ENCODE measurements at places on chromosomes 6 and 20.

GRCh38 chr6:3081960-3082359 lies 13.7 kb downstream of the RIPK1 start:
- no peak for DNase-seq

DNA sequence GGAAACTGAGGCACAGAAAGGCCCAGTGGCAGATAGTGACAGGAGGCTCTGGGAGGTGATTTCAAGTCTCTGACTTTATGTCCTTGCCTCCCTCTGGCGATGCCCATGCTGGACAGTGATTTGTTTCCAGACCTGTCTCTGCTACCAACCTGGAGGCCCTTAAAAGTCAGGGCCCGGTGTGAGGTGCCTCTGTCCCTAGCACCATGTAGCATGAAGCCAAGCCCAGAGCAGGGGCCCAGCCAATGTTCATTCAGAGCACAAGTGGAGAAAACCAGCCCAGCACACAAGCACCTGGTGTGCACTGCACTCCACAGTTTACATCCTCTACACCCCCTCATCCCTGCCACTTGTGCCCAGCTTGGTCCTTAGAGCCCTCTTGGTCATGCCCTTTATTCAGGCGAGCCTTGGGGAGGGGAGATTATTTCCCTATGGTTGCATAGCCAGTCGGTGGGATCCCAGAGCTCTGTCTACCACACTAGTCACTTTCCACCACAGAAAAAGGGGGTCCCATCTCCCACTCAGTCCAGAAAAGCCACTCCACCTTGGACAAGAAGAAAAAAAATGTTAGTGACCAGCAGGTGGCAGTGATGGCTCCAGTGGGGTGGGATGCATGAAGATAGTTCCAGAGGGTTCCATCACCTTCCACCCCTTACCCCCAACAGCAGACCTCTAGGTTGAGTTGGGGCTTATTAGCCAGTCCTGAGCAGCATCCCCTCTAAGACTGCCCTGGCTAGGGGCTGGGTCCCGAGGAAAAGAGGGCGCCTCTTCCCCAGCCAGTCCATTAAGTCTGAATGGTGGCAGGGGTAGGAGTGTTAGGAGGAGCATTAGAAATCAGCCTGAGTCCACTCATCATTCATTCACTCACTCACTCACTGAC lies 30.9 kb downstream of the KIAA1755 start:
- DNase-seq = peak; percentile 34

DNA sequence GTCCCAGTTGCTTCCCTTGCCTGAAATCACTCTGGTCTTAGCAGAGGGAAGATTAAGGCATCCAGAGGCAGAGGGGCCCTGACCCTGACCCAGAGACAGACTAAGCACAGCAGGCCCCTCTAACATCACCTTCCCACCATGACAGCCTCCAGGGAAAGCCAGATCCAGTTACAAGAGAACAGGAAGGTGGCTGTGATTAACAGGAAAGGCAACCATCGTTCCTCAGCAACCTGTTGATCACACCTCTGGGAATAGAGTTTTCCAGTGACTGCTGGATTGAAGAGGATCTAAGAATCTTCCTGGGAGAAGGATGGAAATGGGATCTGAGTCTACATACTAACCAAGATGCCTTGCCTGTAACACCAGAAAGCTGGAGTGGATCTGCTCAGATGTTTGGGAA lies 5.2 kb upstream of the TREM1 start:
- no peak for DNase-seq

- DNase-seq = no peak
Observed at GRCh38 chr6:168517742-168518347, 76.9 kb downstream of the SMOC2 start.

GRCh38 chr6:109447878-109448555 lies 7.5 kb downstream of the SMPD2 start:
- DNase-seq = no peak

DNA sequence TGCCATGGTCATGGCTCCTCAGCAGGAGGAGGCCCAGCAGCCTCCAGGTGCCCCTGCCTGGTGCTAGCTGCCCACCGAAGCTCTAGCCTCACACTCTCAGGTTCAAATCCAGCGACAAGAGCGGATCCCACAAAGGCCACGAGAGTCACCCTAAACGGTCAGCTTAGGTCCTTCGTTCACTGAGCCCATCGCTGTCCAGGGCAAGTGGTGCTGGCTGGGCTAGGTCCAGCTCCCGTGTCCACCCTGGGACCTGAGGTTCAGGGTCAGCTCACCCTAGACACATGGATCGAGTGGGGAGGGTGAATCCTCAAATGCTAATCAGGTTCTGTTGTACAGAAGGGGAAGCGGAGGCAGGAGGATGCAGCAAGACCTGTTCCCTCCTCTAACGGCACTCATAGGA lies 171.9 kb upstream of the SULF2 start:
- no peak for DNase-seq

GRCh38 chr20:17708675-17709360 lies 9.1 kb downstream of the BANF2 start:
- no peak for DNase-seq

- DNase-seq = peak; percentile 74
Observed at GRCh38 chr6:53943395-53943794, 148.6 kb downstream of the LRRC1 start.

DNA sequence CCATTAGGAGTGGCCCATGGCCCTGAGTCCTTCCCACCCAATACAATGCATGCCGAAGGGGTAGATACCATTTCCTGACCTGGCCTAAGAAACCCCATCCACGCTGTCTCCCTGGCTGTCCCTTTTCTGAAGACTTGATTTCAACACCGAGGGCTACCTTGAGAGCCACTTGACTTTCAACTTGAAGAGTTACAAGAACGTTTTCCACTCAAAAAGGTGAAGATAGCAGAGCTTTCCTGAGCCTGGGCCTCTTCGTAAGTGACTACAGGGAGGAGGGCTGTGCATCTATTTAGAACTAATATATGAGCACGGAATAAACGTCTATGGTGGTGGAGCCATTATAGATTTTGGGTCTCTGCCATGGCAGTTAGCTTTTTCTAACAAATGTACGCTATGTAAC lies 14.4 kb upstream of the PPP1R14C start:
- DNase-seq = no peak

DNA sequence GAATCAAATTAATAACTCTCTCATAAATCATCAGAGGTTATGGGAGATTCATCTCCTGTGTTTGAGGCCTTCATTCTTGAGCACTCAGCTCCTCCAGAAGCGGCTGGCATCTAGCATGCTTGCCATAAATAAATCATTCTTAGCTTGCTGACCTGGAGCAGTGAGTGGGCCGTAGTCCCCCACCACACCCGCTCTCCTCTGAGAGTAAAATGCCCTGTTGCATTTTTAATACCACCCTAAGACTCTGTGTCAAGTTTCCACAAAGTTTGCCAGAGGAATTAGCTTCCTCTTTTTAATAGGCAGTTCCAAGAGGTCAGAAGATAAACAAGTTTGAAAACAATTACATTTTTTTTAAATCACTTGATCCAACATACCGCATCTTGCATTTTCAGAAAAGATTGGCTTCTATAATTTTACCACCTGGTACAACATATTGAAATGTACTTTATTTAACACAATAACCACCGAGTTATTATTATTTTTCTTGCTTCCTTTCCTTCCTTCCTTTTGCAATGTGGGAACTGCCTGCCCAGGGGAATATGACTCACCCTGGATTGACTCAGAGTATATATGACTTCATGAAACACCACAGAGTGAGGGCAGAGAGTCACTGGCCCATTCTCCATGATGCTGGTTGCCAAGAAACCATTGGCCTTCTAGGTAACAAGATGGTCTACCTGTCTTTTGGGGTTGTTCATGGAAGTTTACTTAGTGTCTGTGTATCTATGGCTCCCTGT lies 29.4 kb upstream of the CLIC5 start:
- no peak for DNase-seq

GRCh38 chr20:63167026-63167917 lies 48.7 kb downstream of the YTHDF1 start:
- DNase-seq = no peak

GRCh38 chr6:98800866-98801265 lies 33.5 kb upstream of the POU3F2 start:
- no peak for DNase-seq

DNA sequence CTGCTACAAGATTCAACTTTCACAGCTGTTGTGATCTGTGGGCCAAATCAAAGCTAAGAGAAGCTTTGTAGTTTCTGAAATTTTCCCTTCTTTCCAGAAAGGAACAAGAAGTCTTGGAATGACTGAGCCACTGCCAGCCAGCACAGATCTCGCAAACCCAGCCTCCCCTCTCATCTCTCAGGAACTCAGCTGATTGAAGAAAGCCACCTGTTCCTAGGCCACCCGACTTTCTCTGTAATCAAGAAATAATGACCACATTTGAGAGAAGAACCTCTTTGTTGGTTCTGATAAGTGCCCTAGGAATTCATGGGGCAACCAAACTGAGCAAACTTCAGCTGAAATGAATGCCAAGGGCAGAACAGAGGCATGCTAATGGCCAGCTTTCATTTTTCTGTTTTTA lies 61.7 kb downstream of the HDGFL1 start:
- DNase-seq = peak; percentile 68

DNA sequence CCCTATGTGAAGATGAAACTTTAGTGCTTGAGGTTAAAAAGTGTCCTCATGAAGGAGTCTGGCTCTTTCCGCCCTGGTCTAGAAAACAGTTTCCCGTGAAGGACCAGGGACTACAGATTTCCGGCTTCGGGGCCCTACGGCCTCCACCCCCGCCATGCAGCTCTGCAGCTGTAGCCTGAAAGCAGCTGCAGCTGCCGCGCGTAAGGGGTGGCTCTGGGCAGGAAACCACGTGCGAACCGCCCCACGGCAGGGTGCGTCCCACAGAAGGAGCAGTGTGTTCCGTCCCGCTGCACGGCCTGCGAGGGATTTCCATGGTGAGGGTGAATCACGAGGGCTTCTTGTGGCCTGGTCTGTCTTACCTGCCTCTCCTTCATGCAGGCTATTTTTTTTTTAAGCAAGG lies 117.0 kb downstream of the ERMARD start:
- DNase-seq = no peak

DNA sequence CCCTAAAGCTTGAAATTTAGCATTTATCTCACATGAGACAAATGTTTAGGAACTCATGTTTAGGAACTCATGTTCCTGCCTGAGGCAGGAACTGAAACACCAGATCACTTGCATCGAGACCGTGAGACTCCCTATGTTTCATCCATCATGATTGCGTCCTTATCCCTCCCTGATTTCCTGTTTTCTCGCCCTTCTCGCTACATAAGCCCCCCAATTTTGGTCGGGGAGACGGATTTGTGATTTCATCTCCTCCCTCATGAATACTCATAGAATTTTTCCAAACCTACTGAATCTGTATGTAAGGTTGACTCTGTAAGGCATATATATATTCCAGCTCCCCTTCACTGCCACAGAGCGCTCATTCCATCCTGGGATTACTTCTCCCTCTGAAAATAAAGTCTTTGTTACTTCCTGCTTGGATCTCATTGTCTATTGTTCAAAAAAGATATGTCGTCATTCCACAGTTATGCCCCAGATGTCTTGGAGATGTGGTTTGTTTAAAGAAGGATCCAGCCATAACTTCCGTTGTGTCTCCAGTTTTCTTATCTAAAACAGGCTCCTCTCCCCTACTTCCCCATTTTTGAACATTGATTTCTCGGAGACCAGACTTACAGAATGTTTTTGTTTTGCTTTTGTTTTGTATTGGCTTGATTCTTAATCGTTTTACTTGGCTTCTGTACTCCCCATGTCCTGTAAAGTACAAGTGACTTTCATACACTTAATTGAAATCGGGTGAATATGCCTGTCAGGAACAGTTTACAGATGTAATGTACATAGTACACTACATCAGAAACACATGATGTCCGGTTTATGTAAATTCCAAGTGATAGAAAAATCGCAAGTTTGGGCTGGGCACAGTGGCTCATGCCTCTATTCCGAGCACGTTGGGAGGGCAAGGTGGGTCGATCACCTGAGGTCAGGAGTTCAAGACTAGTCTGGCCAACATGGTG lies 118.7 kb downstream of the HFE start:
- no peak for DNase-seq

DNA sequence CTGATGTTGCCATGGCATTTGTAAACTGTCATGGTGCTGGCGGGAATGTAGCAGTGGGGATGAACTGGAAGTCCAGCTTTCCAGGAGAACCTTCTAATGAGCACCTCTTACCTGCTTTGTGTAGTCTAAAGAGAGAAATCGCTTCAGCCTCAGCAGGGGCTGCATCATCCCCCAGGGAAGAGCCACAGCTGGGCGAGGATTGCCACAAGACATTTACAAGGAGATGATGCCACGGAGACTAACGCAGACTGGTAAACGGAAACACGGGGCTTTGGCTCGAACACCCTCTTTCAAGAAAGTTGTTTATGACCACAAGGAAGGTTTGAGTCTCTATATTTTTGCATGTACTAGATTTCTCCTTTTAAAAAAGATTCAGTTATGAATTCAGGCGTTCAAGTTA lies 72.9 kb downstream of the CDH26 start:
- DNase-seq = no peak

DNA sequence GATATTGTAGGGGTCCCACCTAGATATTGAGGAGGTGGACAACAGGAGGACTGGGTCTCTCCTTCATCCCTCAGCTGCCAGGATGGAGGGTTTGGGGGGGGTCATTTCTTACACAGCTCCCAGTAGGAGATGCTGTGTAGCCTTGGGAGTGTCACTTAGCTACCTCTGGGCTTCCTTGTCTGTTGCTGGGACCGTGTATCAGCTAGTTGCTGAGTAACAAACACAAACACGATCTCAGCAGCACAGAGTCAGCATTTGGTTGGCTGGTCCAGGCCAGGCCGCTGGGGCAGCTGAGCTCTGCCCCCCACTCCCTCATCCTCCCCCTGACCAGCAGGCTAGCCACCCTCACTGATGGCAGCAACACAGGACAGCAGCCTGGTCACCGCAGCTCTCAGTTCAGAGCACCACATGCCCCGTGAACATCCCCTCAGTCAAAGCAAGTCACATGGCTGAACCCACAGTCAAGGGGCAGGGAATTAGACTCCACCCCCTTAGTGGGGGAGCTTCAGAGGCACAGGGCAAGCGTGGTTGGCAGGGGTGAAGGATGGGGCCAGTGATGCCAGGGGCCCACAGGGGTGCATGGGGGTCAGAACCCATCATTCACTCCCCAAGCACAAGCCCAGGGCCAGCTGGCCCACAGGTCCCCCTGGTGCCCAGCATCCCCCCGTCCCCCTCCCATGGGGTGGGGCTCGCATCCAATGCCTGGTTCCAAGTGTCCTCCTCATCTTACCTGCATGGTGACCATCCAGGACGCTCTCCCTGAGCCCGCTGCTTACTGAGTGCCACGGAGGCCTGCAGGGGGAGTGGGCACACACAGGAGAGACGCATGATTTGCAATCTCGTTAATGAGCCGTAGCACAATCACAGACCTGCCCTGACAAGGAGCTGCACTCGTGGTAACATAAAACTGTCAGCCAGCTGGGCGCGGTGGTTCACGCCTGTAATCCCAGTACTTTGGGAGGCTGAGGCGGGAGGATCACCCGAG lies 112.4 kb downstream of the TAF4 start:
- DNase-seq = peak; percentile 26

GRCh38 chr6:124119596-124119995 lies 315.9 kb downstream of the NKAIN2 start:
- no peak for DNase-seq

GRCh38 chr6:157227202-157228166 lies 95.8 kb downstream of the TMEM242 start:
- DNase-seq = no peak

All from ovary (tissue), 10 donors.